ENCODE measurements at places on chromosomes 3 and 15.

DNA sequence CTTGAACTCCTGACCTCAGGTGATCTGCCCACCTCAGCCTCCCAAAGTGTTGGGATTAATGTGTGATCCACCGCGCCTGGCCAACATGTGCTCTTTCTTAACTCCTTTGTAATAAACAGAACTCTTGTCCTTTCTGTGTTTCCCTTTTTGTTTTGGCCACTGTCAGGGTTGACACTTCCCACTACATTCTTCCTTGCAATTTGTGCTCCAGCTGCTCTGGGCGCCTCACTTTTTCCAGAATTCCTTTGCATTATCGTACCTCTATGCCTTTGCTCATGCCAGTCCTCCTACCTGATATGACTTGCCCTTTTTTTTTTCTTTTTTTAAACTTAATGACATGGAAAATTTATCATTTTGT is 38.8 kb upstream of the SMAD3 start:
- no peak for DNase-seq

GRCh38 chr15:89591834-89592233 is 16.6 kb downstream of the TICRR start:
- peak; percentile 59 for DNase-seq

- no peak for DNase-seq
Observed at GRCh38 chr3:25834346-25834745, 44.5 kb downstream of the OXSM start.

DNA sequence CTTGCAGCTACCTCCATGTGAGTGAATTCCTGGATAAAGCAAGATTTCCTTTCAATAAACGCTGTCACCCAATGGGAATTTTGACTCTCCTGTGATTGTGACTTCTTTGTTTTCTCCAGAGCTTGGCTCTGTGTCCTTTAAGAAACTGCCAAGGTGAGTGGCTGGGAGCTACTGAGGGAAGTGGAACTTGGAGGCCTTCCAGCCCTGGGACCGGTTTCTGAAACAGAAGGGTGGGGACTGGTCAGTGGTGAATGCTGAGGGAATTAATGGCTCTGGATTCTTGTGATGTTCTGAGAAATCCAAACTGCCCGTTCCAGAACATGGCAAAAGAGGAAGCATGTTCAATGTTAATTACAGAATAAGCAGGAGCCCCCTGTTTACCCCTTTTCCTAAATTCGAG is 41.1 kb upstream of the MYZAP start:
- no peak for DNase-seq

GRCh38 chr15:100095541-100096247 is 246.1 kb downstream of the ADAMTS17 start:
- DNase-seq = no peak

- DNase-seq = no peak
Observed at GRCh38 chr3:69994919-69995318, 4.6 kb upstream of the SAMMSON start.

- DNase-seq = peak; percentile 49
Observed at GRCh38 chr3:10738688-10739372, 77.2 kb upstream of the SLC6A11 start.

- no peak for DNase-seq
Observed at GRCh38 chr3:175127075-175127662, 268.0 kb downstream of the NAALADL2 start.

DNA sequence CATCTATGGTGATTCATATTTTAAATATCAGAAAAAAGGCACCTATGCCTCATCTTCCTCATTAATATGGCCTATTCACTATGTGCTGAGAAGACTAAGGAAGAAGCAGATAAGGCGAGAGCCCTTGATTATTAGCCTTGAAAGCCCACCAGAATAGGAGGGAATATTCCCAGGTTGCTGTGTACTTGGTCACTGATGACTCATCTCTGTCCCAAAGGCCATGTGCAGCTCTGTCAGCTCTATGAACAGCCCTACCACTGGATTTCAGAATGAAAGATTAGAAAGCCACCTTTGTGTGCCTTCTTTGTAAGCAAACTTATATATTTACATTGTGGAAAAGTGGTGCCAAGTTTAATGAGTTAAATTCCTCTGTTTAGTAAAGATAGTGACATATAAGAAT is 211.5 kb downstream of the NFKBIZ start:
- no peak for DNase-seq

DNA sequence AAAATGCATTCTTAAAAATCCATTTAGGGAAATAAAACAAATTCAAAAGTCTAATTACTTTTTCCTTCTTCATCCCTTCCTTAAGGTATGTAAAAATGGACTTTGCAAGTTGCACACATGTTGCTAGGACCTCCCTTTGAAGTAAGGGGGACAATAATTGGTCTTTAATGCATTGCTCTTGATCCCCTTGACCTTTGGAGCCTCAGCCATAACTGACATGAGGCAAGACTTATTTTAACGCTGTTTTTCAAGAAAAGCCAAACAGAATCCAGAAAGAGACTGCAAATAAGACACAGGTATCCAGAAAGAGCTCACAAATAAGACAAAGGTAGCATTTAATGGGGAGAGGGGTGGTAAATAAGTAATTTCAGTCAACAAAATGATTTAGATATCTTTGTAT is 301.4 kb downstream of the ULK4 start:
- no peak for DNase-seq

GRCh38 chr3:88263417-88264100 is 113.8 kb downstream of the C3orf38 start:
- DNase-seq = no peak

- no peak for DNase-seq
Observed at GRCh38 chr3:36606871-36607765, 157.2 kb downstream of the DCLK3 start.

- no peak for DNase-seq
Observed at GRCh38 chr15:59200560-59200959, 6.1 kb upstream of the LDHAL6B start.

DNA sequence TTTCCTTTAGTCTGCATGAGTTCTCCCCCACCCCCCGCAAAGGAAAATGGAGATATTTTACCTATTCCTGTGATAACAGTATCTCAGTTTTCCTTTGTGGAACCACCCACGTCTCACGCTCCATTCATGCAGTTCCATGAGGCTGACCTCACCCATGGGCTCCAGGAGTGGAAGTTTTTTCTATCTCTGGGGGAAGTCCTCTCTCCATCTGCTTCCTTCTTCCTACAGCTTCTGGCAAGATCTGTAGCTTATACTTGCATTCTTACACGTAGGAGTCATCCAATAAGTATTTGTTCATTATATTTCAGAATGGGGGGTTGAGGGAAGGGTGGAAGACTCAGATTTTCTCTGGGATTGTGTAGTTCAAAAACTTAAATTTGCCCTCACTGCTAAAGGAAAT is 5.8 kb upstream of the GLCE start:
- peak; percentile 23 for DNase-seq

DNA sequence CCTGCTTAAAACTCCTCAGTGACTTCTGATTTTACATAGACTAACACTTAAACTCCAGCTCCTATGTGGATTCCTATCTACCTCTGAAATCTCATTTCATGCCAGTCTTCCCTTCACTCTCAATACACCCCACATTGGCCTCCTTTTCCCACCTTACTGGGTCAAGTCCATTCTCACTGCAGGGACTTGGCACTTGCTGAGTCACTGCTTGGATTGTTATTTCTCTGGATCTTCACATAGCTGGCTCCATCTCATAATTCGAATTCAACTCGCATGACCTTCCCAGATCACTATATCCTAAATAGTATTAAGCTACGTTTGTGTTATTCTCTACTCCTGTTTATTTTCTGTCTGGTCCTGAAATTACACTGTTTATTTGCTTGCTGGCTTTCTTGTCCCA is 59.6 kb upstream of the FRMD4B start:
- DNase-seq = no peak

DNA sequence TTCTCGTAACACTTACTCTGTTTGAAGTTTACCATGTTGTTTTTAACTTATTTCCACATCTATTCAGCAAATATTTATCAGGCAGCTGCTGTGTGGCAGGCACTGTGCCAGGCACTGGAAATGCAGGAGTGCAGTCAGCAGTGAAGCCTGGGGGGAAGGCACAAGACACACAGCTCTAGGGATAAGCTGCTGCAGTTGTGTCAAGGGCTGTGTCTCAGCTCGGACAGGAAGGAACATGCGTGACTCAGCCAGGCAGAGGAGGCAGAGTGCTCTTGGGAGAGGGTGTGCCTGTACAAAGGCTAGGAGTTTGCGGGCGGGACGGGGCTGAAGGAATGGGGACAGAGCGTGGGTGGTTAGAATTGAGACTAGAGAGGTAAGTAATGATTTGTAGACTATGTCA is 24.7 kb downstream of the LYSMD4 start:
- DNase-seq = no peak

GRCh38 chr3:139935016-139935865 is at the start of gene CLSTN2:
Gene CLSTN2 (plus strand): TSS chr3:139935185.
- DNase-seq = no peak

DNA sequence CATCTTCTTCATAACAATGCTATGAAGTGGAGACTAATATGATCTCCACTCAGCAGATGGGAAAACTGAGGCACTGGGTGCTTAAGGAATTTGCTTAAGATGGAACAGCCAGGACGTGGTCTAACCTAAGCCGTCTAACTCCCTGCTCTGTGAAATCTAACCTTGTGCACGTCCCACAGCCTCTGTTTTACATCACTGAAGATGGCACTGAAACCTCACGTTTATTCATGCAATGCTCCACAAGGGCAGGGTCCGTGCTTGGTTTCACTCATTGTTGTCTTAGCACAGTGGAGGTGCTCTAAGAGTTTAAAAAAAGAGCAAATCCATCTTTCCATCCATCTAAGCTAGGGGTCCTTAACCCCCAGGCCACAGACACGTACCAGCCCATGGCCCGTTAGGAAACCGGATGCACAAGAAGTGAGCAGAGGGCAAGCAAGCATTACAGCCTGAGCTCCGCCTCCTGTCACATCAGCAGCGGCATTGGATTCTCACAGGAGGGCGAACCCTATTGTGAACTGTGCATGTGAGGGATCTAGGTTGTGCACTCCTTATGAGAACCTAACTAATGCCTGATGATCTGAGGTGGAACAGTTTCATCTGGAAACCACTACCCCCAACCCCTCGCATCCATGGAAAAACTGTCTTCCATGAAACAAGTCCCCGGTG is 118.0 kb downstream of the FOXP1 start:
- no peak for DNase-seq

- no peak for DNase-seq
Observed at GRCh38 chr3:119322021-119322834, 28.0 kb downstream of the ARHGAP31 start.

GRCh38 chr3:132543011-132543739 is 53.9 kb upstream of the ACKR4 start:
- DNase-seq = peak; percentile 95

GRCh38 chr3:46280105-46280797 is 38.0 kb downstream of the CCR3 start:
- peak; percentile 2 for DNase-seq

- DNase-seq = no peak
Observed at GRCh38 chr3:99253963-99254355, 352.5 kb upstream of the DCBLD2 start.

GRCh38 chr3:46896386-46896785 is 18.9 kb downstream of the PTH1R start:
- DNase-seq = no peak

DNA sequence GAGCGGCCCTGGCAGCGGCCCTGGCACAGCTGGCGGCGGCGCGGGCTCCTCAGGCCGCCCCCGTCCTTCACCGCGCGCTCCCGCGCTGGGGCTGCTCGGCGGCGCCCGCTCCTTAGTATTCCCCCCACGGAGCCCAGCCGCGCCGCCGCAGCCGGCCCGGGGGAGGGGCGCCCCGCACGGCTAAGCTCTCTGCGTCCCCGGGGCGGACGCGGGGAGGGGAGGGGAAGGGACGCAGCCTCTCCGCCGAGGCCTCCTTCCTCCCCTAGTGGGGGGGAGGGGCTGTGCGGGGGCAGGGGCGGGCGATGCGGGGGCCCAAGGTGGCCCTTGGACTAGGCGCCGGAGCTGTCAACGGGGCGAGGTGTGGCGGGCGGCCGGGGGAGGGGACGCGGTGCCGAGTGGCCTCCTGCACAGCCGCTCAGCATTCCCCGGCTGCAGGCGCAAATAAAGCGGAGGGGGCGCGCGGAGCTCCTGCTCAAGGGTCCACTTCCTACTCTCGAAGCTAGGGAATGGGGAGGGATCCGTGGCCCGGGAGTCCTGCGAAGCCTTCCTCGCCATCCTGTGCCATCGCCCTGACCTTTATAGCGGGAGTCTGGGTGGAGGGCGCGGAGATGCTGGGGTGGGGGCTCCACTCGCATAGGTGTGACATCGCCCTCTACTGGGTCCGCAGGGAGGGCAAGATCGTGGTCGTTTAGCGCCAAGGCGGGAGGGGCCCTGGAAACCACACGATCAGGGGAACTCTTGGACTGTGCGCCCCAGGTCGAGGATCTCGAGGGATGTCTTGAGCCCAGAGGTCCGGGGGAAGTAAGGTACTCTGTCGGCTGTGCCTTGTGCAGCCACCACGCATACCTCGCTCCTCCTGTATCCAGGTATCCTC is 22.2 kb downstream of the EPHB3 start:
- DNase-seq = no peak

DNA sequence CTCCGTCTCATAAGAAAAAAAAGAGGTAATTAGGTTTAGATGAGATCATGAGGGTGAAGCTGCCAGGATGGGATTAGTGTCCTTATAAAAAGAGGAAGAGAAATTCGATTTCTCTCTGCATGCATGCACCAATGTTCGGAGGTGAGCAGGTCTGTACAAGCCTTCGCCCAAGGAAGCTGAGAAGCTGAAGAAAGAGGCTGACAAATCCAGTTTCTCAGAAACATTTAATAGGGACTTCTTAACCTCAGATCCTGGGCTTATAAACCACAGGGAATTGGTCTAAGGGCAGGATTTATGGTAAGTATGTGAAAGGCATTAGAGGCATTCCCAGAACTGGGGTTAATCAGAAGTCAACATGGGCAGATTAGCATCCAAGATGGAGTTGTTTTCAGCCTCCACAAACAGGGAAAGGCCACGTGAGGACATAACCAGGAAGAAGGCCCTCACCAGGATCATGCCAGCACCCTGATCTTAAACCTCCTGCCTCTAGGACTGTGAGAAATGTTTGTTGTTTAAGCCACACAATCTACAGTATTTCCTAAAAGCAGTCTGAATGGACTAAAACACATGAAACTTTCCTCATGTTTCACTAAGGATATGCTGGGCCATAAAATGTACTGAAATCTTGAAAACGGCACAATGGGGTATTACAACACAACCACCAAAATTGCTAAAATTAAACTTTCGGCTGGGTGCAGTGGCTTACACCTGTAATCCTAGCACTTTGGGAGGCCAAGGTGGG is 11.3 kb downstream of the SHISA5 start:
- DNase-seq = no peak

DNA sequence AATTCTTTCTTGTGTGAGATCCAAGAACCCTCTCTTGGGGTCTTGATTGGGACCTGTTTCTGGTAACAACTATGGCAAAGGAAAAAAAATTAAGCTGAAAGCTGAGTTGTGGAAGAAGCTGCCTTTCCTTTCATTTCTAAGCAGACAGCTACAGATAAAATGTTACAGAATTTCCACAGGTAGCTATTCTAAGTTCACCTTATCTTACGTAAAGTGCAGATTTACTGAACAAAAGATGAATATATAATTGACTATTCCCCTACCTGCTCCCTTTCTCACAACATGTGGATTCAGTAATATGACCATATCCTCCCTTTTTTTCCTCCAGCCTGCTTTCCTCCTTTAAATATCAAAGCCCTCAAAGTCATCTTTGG is 36.6 kb downstream of the CLEC3B start:
- no peak for DNase-seq

GRCh38 chr15:42034628-42035434 is 14.0 kb upstream of the PLA2G4E start:
- no peak for DNase-seq

Measured in astrocyte of the cerebellum (primary cell).